Suprapubic skin (tissue), 4 donors: ENCODE measurements at places on chromosomes 2 and 18.

- DNase-seq = no peak
Observed at GRCh38 chr18:55849391-55849790, 261.4 kb upstream of the TCF4 start.

GRCh38 chr2:38128653-38129052 is 52.7 kb upstream of the CYP1B1 start:
- no peak for DNase-seq

DNA sequence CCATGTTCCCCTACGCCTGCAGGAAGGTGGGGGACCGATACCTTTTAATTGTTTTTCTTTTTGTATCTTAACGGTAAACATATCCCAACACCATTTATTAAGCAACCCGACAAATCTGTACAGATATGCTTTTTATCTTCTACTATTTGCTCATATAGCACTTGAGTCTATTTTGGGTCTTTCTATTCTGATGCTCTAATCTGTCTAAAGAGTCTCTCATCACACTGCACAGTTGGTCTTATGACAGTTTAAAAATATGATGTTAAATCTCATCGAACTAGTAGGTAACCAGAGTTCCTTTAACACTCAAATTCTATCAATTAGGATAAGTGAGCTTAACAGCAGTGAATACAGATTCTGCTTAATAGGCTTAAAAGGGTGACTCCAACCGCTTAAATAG is 111.6 kb downstream of the SOCS6 start:
- no peak for DNase-seq

DNA sequence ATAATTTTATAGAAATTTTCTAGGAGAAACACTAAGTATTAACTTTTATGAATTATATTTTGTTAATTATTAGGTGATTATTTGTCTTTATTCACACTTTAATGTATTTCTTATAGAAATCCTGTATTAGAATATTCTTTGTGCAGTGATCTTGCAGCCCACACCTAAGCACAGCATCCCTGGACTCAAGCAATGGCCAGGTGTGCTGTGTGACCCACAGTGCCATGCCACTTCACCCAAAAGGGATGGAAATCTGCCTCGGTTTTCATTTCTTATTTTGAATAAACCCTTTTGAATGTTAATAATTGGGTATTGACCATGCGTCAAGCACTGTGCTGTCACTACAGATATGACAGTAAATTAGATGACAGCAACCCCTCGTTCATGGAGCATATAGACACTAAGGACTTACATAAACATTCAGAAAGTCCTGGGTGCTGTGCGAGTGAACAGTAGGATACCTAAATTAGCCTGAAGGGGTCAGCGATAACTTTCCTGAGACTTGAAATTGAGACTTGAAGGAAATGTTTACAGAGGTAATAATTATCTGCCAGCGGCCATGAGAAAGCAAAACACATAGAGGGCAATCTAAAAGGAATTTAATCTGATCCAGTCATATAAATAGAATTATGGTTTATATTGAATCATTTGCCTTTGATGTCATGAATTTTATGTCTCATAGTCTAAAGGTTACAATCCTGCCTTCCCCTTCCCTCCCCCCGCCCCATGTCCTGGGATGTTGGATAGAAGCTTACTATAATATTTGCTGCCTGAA is 52.7 kb upstream of the CALCRL start:
- no peak for DNase-seq

DNA sequence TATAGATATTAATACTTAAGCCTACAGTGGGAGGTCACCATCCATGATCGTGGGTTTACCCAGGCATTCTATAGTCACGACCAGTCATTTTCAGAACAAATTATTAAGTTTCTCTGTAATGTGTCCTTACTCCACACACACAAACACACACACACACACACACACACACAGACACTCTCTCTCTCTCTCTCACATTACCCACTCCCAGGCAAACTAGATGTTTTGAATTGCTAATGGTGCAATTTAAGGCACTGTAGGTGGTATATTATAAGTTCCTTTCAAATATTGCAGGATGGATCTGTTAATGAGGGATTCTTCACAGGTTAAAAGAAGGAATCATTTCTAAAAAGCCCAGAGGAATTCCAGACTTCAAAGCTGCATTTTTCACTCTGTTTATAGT is 657.8 kb downstream of the MBD2 start:
- DNase-seq = no peak
